ENCODE measurements at places on chromosomes 6 and 20. TPM values are rescaled to one million over a fixed set of nuclear protein-coding genes. Genes with fewer than 3 reads are reported as not detected.

Gene COL21A1
- 9.9 TPM for polyA plus RNA-seq

Gene STK38
- 43.3 TPM for polyA plus RNA-seq

Gene MDFI
- 22.1 TPM for polyA plus RNA-seq

Gene TMEM244
- not detected for polyA plus RNA-seq

Gene EEF1A2
- 29.7 TPM for polyA plus RNA-seq

Gene CHRNA4
- polyA plus RNA-seq, result 0.45 TPM

Gene HRH3
- polyA plus RNA-seq, result 0.33 TPM

Gene HSPA1L
- 2.8 TPM for polyA plus RNA-seq

Gene SAMD10
- 5.0 TPM for polyA plus RNA-seq

Gene BMP7
- polyA plus RNA-seq, result 3.0 TPM

Gene TP53TG5
- polyA plus RNA-seq, result 0.78 TPM

Gene TBX18
- polyA plus RNA-seq, result 0.43 TPM

Gene SIRPD
- polyA plus RNA-seq, result 0.19 TPM

DNA sequence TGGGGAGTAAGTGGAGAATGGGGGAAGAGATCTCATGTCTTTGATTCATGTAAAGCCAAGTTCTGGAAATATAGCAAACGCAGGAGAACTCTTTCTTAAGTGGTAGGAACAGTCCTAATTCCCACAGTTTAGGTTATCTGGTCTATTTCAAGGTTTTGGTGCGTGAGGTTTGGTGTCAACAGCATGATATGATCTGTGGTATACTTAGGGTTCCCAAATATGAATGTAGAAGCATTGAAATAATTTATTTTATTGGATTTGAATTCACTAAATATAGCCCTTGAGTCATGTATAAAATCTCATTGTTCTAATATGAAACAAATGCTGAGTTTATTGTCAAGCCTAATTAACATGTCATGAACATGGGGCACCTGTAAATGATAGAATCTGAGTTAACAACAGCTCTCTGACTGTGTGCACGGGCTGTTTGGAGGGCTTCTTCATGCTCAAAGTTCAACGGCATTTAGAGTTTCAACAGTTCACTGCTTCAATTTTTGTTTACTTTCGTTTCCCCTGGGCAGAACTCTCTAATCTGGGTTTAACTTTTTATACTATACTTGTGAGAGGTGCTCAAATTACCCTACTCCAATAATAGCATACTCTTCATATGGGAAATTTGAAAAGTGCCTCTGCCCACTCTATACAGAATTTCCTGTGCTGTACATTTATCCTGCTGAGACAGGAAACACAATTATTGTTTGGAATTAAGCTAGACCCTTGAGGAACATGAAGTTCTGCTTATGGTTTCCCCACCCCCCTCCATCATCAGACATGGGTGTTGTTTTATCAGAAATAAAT is 236.3 kb upstream of the ZNF217 start:
- peak; percentile 58 for DNase-seq

DNA sequence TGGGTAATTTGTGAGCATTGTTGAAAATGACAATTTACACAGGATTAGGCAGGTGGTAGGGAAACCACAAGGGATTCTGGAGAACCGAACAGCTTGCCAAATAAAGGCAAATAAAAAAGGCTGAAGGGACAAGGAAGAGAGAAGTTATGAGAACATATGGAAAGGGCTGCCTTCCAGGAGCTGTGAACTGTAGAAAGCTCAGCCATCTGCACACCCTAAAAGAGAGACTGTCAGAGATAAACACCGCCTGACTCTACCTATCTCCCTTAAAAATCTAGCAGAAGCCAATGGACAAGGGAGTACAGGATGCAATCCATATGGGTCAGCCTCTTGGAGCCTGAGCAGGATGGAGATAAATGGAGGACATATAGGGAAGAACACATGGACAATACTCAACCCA is 12.7 kb upstream of the SLC17A1 start:
- no peak for DNase-seq

GRCh38 chr6:162849269-162849668 is 121.5 kb downstream of the PACRG start:
- no peak for DNase-seq

GRCh38 chr6:124149646-124150045 is 346.0 kb downstream of the NKAIN2 start:
- DNase-seq, result no peak

GRCh38 chr6:17741507-17741906 is 34.8 kb upstream of the NUP153 start:
- DNase-seq, result no peak

DNA sequence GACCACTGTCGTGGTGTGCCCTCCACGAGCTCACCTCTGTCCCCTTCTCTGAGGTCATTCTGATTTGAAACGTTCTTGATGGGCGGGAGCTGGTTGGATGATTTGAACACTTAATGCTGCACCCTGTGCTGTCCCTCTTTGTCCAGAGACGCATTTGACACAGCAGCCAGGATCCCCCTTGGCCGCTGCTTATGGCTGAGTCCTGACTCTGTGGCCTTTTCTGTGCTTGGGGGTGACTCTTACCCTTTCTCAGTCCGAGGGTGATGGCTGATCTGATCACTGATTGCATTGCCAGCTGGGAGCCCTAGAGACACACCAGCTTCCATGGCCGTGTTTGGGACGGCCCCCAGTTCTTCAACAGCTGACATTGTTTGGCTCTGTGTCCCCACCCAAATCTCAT is 43.5 kb upstream of the FRMD1 start:
- no peak for DNase-seq

- no peak for DNase-seq
These were observed 98.0 kb downstream of the SNAP25 start for GRCh38 chr20:10316582-10316981.

DNA sequence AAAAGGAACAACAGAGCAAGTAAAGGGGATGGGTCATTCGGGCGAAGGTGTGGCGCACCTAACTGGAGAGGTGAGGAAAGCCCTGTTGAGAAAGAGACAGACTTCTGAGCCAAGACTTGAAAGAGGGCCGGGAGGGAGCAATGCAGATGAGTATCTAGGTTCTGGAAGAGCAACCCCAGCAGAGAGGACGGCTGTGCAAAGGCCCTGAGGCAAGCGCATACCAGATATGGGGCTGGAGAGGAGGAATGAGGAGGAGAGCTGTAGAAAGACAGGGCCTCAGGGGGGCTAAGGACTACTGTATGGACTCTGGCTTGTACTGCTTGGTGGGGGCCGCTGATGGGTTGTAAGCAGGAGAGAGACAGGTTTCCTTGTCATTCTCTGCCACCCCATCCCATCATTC is 21.9 kb downstream of the TRERF1 start:
- DNase-seq, result no peak

DNA sequence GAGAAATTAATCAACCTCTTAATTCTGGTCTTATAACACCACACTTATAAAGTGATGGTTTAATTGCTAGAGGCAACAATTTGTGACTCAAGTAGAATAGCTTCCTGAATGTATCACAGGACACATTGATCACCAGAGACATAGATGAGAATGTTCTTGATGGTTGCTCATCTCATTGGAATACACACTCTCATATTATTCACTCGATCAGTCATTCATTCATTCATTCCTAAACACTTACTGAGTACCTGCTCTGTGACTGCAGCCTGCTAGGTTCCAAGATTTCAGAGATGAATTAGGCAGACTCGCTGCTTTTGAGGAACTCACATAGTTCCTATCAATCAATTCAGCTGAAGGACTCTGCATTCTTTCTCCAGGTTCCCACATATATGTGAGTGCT is 365.1 kb upstream of the SOX4 start:
- DNase-seq, result no peak

- no peak for DNase-seq
These were observed 51.5 kb downstream of the COL19A1 start for GRCh38 chr6:69917834-69918233.

DNA sequence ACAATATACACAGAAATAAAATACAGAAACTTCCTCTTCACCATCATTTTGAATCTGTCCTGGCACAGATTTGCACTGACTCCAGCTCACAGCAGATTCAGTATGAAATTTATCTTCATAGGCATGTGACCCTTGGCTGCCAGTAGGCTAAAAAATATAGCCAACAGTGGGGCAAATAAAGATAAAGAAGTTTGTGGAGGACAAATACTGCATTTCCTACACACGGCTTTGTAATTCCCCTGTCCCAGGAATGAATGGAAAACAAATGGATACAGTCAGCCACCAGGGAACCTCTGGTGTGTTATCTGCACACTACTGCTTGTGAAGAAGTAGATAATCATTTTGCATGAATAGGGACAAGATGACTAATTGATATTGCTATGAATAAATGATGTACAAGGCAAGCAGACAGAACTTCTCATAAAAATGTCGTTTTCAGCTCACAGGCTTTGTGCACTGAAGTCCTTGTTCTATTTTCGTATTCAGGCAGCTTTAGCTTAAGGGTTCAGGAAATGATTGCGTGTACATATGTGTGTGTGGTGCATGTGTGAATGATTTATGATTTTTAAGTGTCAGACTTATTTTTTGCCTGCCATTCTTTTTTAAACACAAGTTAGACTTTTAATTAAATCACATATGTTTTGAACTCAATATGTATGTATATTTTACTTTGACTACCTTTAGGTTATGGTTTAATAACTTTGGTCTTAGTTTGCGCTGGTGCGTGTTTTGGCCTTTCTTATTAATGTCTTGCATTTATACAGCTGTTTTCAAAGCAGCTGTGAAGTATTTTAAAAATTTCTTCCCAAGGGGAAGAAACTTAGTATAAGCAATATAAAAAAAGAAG is 543.8 kb upstream of the JAG1 start:
- peak; percentile 51 for DNase-seq

- no peak for DNase-seq
These were observed 17.6 kb downstream of the CAPN11 start for GRCh38 chr6:44176130-44176761.

GRCh38 chr6:159116343-159116742 is 52.9 kb upstream of the FNDC1 start:
- no peak for DNase-seq

GRCh38 chr6:139853302-139853992 is 479.0 kb upstream of the CITED2 start:
- peak; percentile 91 for DNase-seq

DNA sequence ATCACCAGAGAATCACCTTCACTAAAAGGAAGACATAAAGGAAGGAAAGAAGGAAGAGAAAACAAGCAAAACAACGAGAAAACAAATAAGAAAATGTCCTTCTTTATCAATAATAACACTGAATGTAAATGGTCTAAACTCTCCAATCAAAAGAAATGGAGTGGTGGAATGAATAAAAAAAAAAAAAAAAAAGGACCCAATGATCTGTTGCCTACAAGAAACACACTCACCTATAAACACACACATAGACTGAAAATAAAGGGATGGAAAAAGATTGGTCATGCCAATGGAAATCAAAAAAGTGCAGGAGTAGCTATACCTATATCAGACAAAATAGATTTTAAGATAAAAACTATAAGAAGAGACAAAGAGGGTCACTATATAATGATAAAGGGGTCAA is 30.2 kb upstream of the HLA-E start:
- no peak for DNase-seq

DNA sequence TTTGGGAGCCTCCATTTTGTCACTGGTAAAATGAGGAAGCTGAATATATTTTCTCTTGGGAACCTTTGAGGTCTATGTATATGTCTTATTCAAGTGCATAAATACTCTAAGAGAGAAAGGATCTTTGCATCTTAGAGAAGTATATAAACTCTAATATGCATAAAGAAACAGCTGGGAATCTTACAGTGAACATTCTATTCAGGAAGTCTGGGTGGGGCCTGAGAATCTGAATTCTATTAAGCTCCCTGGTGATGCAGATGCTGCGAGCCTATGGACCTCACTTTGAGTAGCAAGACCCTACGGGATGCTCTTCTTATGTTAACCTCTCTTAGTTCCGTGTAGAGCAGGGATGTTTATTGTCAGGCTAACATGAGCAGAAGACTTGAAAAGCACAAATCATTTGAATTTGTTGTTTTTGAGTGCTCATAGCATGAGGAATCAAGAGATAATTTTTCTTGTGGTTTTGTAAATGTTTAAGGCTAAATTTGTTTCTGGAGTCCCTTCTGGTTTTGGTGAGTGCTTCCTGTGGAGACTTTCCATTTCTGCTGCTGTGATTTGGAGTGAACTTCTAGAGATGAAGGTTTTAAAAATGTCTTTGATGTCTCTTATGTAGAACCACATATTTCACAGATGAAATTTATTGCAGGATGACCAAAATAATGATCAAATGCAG is 281.2 kb upstream of the JAG1 start:
- DNase-seq, result no peak

DNA sequence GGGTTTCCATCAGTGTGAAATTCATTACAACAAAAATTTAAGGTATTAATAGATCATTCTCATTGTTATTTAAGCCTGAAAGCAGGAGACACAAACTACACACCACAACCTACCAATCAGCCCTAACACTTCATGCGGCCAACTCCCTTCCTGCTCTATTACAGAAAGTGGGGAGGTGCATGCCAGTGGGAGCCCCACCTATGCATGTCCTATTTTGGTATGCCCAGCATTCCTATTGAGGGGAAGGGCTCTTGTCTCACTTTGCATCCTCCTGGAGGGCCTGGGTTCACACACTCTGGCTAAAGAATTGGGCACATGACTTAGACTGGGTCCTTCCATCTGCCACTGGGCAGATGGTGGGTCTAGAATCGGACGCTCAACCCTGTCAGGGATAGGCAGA is 450.0 kb downstream of the PTPRT start:
- no peak for DNase-seq

DNA sequence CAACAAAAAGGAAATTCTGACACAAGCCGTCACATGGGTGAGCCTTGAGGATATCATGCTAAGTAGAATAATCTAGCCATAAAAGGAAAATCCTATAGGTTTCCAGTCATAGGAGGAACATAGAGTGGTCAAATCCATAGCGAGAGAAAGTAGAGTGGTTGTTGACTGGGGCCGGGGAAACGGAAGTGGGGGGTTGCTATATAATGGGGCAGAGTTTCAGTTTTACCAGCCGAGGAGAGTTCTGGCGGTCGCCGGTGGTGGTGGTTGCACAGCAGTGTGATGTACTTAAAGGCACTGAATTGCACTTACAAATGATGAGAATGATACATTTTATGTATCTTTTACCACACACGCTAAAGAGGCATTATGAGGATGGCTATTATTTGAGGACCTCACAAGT is 4.9 kb downstream of the GPR31 start:
- no peak for DNase-seq

DNA sequence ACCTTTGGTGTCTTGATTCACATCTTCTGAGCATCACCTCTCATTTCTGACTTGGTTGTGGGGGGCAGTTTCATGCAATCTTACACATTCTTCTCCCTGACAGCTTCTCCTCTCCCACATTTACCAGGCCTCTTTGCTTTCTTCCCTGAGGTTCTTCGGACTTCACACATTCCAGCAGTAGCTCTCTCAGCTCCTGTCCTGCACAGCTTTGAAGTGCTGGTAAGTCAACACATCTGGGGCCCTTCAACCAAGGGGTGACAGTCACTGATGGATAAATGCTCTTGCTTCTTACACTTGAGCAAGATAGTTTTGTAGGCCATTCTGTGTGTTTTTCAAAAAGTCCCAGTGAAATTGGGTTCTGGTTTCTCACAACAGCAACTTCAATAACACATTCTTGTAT is 2.5 kb upstream of the SLC35B3 start:
- no peak for DNase-seq

DNA sequence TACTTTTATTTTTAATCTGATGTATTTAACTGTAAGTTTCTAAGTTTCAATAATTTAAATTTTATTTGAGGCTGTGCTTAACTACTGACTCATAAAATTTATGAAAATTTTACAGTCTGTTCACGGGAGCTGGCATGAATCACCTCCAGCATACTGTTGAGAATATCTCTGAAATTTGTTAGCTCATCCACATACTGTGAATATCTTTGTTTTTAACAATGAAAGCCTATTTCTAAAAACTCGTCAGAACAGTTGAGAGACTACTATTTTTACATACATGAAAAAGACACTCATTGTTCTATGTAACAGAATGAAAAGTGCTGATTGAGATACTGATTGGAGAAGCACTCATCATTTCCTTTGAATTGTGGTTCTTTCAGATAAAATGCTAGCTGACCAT is 749.3 kb downstream of the TENT5A start:
- DNase-seq, result no peak

Data from large intestine (tissue), 12 donors.